Activated T-helper 9 cell treated with anti-CD3 and anti-CD28 coated beads, Interleukin-2, amount 50 U/mL, for 16 hours (primary cell): ENCODE measurements at places on chromosomes 6 and 20.

- no peak for DNase-seq
These were observed 16.2 kb downstream of the ADGRB3 start for GRCh38 chr6:68651011-68651985.

- DNase-seq = no peak
These were observed 60.3 kb upstream of the FABP7 start for GRCh38 chr6:122719176-122719575.

GRCh38 chr6:136230219-136230853, 19.8 kb downstream of the MTFR2 start:
- DNase-seq = no peak

DNA sequence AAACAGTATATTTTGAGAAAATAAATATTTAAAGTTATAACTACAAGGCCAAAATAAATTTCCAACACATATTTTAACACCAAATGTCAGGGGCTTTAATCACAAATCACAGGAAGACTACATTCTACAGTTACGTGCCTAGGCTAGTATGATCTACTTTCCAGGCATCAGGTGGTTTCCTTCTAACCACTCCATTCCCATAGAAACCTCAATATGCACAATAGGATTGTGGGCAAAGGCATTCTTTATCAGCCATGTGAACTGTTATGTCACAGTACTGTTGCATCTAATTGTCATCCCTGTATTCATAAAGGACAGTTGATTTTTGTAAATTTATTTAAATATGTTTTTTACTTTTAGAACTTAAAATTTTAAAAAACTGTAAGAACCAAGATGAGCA, 32.4 kb downstream of the ATG5 start:
- no peak for DNase-seq

DNA sequence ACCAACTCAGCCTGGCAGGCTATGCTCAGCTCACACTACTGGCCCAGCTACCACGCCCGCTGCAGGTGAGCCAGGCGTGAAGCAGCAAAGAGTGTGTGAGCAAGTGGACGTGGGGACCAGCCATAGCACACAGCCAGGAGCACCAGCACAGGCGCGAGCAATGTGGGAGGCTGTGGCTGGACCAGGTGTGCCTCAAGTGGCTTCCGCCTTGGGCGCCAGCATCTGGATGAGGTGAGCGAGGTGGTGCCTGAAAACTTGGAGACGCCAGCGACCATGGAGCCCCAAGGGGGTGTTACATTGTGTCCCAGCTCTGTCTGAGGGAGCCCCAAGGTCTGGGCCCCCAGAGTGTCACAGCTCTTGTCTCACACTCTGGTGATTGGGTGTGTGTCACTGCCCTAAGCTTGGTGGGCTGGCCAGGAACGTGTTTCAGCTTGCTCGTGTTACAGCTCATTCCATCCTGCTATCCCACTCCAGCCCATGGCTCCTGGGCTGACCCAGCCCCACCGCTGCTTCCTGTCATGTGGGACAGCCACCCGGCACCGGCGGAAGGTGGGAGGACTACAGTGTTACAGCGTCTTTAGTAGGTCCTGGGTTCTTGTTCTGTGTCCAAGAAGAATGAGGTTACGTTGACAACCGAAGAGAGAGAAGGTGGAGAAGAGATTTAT, 508.0 kb upstream of the MMS22L start:
- DNase-seq = no peak

DNA sequence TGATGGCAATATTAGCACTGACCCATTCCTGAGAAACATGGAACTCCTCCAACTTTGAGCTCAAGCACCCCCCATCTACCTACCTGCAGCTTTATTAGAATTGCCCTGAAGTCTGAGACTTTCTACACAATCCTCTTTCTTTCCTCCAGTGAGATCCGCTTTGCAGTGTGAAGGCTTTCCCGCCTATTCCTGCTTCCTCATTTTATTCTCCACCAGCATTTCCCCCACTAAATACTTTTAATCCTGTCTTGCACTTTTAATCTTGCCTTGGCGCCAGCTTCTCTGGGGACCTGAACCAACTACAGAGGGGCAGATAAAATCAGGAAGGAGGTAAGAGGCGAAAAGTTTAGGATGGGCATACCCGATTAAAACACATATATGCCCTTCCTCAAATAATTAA, 178.1 kb upstream of the PRDM1 start:
- DNase-seq = no peak

- no peak for DNase-seq
These were observed 22.4 kb downstream of the TRMT6 start for GRCh38 chr20:5927749-5928462.

- no peak for DNase-seq
These were observed 234.0 kb upstream of the MARCKS start for GRCh38 chr6:113623129-113623528.

- no peak for DNase-seq
These were observed 77.4 kb upstream of the TMEM170B start for GRCh38 chr6:11460001-11460668.

DNA sequence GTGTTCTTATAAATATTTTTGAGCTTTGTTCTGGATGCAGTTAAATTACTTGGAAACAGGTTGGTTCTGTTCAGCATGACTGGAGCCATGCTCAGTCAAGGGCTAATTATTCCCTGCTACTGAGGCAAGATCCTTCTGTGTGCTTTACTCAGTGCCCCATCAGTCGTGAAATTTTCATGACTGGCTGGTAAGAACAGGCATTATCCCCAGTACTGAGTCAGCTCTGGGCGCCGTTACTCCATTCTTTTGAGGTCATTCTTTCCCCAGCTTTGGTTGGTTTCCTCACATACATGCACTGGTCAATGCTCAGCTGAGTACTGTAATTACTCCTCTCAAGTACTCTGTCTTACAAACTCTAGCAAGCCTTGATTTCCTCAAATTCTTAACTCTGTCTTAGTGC, 71.3 kb downstream of the CDKAL1 start:
- no peak for DNase-seq

GRCh38 chr6:14692208-14692607, 553.7 kb upstream of the JARID2 start:
- DNase-seq = no peak

DNA sequence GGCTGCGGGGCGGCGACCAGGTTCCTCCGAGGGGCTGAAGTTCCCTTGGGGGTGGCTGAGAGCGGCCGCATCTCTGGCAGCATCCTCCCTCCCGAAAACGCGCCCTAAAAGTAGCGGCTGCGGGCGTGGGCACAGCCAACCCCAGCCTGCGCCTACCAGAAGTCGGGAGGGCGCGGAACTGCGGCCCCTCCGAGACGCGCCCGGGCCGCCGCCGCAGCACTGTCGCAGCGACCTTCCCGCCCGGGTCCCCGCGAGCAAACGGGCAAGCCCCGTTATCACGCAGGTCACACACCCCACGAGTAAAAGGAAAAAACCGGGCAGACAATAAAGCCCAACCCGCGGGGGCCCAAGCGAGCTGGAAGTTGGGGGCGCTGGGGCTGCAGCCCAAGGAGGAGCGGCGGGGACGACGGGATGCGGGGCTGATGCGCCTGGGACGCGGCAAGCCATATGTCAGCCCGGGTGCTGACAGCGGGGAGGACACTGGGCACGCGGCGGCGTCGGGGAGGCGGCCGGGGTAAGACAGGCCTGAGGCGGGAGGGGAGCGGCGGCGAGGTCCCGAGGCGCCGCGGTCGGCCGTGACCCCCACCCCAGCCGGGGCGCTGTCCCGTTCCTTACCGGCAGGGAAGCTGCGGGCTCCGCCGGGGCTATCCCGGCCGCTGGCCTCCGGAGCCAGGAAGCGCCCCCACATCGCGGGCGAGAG, 659 bp downstream of the CEP85L start:
- DNase-seq = peak; percentile 22

GRCh38 chr20:16445482-16445881, 127.8 kb downstream of the KIF16B start:
- no peak for DNase-seq

GRCh38 chr20:63622096-63622495, 4.8 kb downstream of the GMEB2 start:
- no peak for DNase-seq

GRCh38 chr6:10995114-10995707, 48.9 kb downstream of the ELOVL2 start:
- no peak for DNase-seq

GRCh38 chr6:169904051-169904922, 152.9 kb downstream of the ERMARD start:
- DNase-seq = no peak

- no peak for DNase-seq
These were observed 639.6 kb downstream of the EPHA7 start for GRCh38 chr6:92779746-92780145.

- no peak for DNase-seq
These were observed 66.4 kb downstream of the CTCFL start for GRCh38 chr20:57458400-57459160.

GRCh38 chr6:43972913-43973300, 154.3 kb downstream of the MRPL14 start:
- DNase-seq = no peak

DNA sequence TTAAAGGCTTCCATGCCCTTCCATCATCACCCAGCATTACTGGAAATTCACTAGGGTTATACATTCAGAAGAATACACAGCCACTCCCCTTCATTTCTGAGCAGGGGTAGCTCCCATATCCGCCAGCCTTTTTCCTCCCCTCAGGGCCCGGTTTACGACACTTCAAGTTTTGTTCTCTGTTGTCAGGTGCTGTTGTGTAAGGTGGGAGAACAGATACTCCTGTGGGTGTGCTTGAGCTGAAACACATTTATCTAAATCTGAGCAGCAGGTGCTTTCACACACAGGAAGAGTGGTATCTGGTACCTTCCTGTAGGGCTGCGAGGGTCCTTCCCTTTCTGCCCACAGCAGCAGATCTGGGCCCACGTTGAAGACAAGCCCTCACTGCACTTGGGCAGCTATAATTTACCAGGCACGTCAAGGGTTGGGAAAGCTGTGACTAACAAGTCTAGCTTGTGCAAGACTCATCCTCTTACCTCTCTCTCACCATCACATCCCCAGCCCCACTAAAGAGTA, 215.8 kb upstream of the RREB1 start:
- DNase-seq = no peak

DNA sequence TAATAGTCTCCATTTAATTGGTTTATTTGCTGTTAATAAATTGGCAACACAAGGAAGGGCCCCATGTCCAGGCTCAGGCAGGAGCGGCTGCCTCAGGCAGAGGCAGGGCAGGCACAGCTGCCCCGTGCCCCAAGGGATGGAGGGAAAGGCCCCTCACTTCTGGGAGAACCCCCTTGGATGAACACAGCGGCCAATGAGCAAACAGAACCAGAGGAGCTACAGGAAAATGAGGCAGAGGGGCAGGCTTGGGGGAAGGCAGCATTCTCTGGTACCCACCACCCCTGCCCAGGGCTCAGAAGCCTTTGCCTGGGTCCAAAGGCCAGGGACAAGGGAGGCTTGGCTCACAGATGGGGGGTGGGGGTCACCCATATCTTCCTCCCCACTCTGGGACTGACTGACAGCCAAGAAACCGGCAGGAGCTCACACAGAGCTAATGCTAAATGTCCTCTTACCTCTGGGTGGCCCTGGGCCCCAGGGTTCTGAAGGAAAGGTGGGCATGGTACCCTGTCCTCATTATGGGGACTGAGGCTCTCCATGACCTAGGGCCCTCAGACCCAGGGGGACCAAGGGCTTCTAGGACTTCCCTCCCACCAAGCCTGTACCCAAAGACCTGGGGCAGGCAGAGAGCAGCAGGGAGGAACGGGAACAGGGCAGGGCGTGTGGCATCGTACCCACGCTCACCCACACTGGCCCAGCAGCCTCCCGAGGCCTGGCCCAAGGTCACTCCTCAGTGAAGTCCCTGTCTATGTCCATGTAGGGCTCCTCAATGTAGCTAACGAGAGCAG, 47.0 kb downstream of the MYH7B start:
- DNase-seq = no peak

GRCh38 chr6:156862711-156863110, 85.5 kb downstream of the ARID1B start:
- DNase-seq = peak; percentile 16

GRCh38 chr20:61025536-61025935, 226.5 kb upstream of the CDH4 start:
- no peak for DNase-seq

GRCh38 chr6:18269717-18270116, 5.4 kb upstream of the DEK start:
- DNase-seq = no peak

DNA sequence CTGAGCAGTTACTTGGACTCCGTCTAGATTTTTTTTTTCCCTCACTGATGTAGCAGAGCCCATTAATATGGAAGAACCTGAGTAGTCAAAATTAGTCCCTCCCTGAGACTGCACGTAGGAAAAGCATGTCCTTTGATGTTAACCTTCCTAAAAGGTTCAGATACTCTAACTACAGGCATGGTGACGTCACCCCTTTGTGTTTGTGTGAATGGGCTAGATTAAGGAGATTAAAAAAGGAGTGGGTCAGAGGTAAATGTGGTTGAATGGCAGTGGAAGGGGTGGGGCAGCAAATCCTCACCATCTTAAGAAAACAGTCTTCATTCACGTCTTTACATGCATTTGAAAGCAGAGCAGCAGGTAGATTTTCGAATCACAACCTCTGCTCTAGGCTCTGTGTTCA, 521.1 kb downstream of the TFAP2B start:
- no peak for DNase-seq

- no peak for DNase-seq
These were observed 59.0 kb downstream of the RIN2 start for GRCh38 chr20:19817017-19817416.

- DNase-seq = no peak
These were observed 8.5 kb downstream of the MOXD1 start for GRCh38 chr6:132392792-132393191.

GRCh38 chr6:1604158-1605003, 5.3 kb upstream of the FOXC1 start:
- peak; percentile 49 for DNase-seq

- no peak for DNase-seq
These were observed 172.9 kb downstream of the ADGRG6 start for GRCh38 chr6:142474531-142475289.

- DNase-seq = no peak
These were observed 17.8 kb downstream of the TMEM30A start for GRCh38 chr6:75266716-75267291.

DNA sequence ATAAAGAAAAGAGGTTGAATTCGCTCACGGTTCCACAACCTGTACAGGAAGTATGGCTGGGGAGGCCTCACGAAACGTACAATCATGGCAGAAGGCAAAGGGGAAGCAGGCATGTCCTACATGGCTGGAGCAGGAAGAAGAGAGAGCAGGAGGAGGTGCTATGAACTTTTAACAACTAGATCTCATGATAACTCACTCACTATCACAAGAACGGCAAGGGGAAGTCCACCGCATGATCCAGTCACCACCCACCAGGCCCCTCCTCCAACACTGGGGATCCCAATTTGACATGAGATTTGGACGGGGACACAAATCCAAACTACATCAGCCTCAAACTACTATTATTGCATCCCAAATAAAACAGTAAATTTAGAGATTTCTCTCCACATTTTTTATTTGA, 53.6 kb upstream of the CST7 start:
- no peak for DNase-seq

GRCh38 chr6:54108271-54108670, 3.0 kb upstream of the MLIP start:
- no peak for DNase-seq
